ENCODE measurements at places on chromosomes 2 and 18.

DNA sequence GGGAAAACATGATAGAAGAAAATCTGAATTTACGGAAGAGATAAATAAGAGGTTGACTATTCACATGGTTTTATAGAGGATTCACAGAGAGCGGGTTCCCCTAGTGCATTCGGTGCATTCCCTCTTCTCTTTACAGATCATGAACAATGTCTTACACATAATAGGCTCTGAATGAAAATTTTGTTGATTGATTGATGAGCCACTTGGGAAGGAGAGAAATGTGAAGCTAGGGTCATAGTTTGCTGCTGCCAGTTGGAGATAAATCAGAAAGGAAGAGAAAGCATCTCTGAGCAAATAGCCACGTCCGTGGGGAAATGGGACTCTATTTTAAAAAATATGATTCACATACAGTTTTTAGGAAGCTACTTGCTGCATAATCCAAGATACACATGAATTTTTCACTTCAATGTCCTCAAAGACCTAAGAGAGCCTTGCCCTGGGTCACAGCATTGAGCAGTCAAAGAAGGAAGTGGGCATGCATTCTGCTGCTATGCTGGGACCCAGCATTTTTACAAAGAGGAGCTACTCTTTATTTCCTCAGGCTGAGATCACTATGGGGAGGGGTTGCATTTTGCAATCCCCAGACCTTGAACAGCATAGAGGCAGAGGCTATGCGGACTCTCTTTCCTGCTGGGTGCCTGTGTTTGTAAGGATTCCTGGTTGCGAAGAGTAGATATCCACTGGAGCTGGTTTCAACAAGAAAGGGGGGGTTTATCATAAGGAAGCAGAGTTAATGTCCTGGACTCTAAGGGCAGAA lies 395.3 kb downstream of the TSN start:
- DNase-seq: no peak

DNA sequence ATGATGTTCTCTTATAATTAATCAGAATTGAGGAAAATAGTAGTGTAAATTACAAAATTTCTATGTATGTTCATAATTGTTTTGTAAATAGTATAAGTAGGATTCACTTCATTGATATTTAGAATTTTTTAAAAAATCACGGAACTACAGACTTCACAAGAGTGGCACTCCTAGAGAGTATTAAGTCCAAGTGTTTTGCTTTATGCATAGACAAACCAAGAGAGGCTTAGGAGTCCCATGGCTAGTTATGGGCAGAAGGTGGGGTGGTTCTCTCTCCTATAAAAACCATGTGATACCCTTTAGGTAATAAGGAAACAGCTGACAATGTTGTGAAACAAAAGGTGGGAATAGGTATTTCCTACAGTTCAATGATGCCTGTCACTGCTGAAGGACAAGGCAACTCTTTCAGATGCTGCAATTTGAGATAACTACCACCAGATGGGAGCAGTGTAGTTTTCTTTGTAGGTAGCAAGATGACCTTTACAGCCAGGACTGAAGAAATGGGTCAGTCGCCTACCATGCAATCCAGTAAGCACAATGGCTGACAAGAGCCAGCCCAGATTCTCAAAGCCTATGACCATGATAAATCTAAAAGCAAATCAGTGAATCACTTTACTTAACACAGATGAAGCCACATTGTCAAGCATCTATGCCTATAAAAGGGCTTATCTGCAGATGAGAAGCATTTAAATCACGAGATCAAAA lies 83.9 kb downstream of the AAK1 start:
- DNase-seq: peak; percentile 69

GRCh38 chr2:100256416-100256815 lies 65.9 kb downstream of the LONRF2 start:
- no peak for DNase-seq

DNA sequence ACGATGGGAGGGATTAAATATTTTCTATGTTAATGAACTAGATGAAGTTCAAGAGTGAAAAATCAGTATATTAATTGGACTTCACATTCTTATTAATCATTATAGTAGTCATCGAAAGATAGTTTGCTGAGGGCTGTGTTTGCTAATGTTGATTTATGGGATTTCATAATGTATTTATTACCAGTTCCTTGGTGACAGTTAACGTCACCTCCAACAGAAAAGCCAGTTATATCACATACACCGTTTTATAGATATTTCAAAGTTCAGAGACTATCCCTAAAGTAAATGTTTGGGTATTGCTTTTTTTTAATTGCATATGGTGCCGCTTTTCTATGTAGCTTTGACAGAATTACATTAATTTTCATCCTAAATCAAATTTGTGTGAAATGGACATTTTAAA lies 49.4 kb upstream of the SP5 start:
- no peak for DNase-seq

- DNase-seq: peak; percentile 17
These were observed 82.8 kb upstream of the ZNF521 start for GRCh38 chr18:25434745-25435144.

DNA sequence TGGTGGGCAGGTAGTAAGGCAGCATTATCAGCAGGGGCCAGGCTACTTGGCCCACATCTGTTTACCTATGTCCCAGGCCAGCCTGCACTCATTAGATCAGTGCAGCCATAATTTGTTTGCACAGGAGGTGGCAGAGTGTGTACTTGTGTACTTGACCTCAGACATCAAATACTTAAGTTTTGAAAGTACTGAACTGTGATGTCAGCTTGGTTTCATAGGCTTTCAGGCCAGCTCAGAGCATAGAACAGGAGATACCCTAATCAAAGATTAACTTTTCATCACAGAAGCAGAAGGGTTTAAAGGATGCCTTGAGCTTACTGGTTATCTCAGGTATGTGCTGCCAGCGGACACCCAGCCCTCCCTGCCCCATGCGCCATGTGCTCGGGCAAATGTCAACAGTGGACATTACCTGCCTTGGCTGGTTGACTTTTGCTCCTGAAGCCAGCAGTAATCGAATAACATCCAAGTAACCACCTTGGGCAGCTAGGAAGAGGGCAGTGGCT lies 33.2 kb downstream of the ANKRD29 start:
- peak; percentile 82 for DNase-seq

DNA sequence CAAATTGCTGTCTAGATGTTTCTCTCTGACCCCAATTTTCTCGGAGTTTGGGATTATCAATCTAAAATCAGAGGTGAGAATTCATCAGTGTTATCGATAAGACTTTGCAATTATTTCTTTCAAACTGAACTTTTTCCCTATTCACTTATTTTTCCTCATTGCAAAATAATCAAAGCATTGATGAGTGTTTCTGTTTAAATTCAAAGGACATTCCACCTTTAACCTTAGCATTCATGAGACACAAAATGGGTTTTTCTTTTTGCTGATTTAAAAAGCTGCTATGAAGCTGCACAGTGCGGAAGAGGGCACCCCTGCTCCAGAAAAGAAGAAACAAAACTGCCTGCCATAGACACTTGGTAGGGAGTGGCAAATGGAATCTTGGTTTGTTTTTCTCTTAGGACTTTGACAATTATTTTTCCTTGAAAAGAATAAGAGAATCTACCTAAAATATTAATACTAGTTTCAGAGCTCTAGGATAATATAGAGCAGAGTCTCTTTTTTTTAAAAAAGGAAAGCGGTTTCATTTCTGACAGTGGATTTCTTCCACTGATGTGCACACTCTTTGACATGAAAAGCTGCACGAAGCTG lies 203.4 kb downstream of the TGIF1 start:
- no peak for DNase-seq

- DNase-seq: peak; percentile 31
These were observed 12.2 kb upstream of the ME2 start for GRCh38 chr18:50866765-50867164.

DNA sequence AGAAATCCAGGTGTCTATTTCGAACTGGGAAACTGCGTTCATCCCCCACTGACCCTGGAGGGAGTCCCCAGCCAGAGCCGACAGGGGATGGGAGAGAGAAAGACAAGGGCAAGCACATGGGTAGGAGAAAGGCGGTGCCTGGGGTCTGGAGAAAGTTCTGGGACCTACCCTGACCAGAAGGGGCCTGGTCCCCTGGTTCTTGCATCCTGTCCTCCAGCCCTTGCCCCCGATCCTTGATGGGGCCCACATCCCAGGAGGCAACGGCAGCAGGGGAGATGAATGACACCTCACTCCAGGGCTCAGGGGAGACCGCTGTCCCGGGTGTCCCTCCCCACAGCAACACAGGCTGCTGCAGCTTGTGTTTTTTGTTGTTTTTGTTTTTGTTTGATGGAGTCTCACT lies 4.9 kb downstream of the ADCY3 start:
- no peak for DNase-seq

GRCh38 chr18:23578891-23579653 lies 7.2 kb downstream of the NPC1 start:
- DNase-seq: peak; percentile 55

DNA sequence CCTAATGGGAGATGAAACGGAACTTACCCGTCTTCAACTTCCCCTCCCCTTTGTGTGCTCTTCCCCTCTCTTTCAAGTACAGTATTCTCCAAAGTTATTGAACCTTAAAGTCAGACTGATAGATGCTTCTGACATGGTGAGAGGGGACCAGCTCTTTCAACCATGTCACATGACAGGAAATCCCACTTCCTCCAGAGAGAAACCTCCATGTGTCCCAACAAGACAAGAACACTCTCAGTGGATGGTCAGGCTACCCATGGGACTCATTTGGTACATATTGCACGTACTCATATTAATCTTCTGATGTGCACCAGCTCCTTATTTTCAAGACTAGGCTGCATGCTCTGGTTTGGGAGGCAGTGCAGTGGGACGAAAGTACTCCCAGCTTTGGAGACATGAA lies 44.6 kb upstream of the REG3G start:
- DNase-seq: no peak

- no peak for DNase-seq
These were observed 112.1 kb upstream of the MGAT5 start for GRCh38 chr2:134141598-134142340.

GRCh38 chr2:74715880-74716279 lies 61.8 kb downstream of the SEMA4F start:
- no peak for DNase-seq

DNA sequence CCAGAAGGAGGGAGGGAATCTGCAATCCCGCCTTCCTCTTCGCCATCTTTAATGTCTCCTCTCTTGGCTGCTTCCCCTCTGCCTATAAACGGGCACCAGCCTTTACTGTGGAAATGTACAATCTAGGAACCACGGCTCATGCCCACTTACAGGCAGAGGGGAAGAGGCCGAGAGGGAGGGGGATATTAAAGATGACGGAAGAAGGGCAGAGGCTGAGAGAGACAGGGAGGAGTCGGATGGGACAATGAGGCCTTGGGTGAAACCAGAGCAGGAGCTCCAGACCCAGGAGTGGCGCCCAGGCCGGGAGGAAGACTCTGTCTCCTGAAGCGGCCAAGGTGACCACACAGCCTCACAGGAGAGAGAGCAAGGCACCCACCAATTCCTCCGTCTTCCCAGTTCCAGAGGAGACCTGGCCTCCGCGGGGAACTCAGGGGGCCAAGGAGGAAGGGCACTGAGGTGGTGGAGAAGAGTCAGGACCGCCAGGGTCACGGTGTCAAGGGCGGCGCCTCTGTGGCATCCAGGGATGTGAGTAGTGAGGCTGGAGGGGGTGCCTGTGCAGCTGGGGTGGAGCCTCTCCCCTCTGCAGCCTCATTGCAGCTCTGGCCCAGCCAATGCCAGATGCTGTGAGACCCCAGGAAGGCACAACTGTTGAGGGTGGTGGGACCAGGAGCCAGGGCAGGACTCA lies 67.8 kb downstream of the CIB4 start:
- no peak for DNase-seq

- DNase-seq: no peak
These were observed 1.9 kb upstream of the ZC3H15 start for GRCh38 chr2:186484062-186484735.

GRCh38 chr2:41267929-41268659 lies 779.7 kb upstream of the PKDCC start:
- no peak for DNase-seq

DNA sequence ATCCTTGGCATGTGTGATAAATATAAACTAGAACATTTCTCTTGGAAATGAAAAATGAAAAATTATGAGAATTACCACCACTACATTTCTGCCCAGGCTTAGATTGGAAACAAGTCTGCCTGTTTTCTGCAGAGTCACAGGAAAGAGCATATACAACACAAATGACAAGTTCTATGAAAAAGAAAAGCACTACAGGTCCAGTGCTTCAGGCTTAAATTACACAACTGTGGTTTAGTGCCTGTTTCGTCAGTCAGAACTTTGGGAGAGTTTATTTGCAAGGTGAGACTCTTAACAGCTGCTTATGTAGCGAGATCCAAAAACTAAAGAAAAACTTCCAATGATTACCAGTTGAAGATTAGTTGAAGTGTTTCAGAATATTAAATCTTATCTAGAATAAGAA lies 68.9 kb downstream of the RTN4 start:
- no peak for DNase-seq

DNA sequence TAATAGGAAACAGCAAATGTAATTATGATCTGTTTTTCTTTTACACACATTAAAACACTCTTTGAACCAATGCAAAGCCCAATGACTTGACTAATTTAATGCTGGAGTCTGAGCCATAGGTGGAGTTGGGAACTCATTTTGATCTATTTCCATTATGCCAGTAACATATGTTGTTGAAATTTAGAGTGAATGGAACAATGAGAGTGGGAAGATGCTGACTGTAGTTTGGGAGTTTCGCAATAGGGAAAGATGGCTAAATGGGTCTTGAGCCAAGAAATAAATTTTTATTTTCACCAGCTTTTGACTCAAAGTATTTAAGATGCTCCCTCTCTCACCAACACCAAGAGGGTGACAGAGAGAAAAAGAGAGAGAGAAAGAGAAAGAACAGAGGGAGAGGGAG lies 246.7 kb downstream of the DLGAP1 start:
- DNase-seq: no peak

DNA sequence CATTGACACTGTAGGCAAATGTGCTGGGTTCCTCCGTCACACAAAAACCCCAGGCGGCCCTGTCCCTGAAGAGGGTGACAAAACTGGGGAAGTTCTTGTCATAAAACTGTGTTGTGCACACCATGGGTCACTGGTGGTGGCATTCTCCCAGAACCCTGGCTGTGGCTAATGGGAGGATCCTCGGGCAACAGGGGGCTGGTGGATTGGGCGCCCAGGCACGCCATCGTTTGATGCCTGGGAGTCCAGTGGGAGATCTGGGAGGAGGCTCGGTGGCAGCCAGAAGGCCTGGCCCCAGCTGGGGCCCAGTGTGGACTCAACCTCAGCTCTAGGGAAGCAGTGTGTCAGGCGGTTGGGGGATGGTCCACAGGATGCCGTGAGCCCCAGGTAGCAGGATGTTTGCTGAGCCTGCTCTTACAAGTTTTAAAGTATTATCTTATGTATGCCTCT lies 140.7 kb downstream of the ACOXL start:
- no peak for DNase-seq

DNA sequence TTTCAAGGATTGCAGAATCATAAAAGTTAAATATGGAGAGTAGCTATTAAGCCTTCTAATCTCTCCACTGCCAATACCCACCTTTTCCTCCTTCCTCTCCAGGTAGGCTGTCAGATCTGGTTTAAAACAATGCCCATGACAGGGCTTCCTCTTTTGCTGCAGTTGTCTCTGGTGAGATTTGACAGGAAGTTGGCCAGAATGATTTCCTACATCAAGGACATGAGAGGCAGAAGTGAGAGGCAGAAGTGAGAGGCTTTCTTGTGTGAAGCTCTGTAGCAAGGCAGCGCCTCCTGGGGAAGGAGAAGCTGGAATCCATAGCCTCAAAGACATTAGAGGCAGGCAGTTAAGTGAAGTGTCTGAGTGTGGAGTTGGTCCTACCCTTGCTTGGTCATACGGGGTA lies 385.7 kb downstream of the HRH4 start:
- no peak for DNase-seq
